ENCODE measurements at places on chromosomes 4 and X.

DNA sequence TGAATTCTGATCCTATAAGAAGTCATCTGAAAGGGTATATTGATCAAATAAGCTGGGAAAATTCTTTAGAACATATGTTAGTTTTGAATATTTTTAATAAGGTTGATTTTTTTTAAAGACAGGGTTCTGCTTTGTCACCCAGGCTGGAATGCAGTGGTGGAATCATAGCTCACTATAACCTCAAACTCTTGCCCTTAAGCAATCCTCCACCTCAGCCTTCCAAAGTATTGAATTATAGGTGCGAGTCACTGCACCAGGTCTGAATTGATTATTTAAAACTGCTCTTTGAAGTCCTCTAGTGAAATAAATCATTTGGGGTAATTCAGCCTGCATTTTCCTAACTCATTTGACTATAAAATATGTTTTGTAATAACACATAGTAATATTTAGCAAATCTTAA, 812.3 kb downstream of the PDHA2 start:
- no peak for DNase-seq

DNA sequence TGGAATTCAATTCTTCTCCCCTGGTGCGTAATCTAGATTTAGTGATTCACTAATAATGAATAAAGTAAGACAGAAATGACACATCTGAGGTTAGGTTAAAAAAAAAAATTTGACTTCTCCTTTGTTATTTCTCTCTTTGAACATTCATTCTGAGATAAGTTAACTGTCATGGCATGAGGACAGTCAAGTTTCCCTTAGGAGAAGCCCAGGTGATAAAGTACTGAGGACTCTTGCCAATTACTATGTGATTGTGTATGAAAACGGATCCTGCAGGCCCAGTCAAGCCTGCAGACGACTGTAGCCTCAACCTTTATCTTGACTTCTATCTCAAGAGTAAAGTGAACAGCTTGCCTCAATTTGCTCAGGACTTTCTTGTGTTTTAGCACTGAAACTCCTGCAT, 293.2 kb downstream of the PRR32 start:
- no peak for DNase-seq

DNA sequence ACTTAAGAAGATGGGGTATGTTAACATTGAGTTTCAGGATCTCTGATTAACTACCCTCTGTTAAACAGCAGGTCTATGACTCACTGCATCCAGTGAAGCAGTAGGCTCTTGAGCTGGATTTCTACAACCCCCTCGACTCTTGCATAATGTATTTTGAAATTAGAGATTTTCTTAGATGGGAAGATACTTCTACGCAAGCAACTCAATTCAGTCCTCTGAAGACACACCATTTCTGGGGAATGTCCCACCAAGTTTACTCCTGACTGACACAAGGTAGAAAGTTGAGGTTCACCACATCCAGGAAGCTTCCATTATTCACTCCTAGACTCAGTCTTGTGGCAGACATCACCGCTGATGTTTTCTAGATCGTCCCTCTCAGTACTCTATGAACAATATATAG, 12.9 kb downstream of the PALLD start:
- DNase-seq: peak; percentile 31

DNA sequence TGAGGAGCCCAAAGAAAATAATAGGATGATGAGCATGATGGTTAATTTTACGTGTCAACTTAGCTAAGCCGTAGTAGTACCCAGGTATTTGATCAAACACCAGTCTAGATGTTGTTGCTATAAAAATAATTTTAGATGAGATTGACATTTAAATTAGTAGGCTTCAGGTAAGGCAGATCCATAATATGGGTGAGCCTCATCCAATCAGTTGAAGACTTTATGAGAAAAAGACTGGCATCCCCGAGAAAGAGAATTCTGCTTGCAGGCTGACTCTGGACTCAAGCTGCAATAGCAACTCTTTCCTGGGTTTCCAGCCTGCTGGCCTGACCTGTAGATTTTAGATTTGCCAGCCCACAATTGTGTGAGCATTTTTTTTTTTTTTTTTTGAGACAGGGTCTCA, 192.8 kb upstream of the LNX1 start:
- no peak for DNase-seq

GRCh38 chr4:108360754-108361445, 192.2 kb upstream of the LEF1 start:
- no peak for DNase-seq

GRCh38 chrX:132749406-132749805, 209.0 kb downstream of the HS6ST2 start:
- DNase-seq: no peak

- no peak for DNase-seq
These were observed 29.3 kb upstream of the SCOC start for GRCh38 chr4:140344101-140344500.

DNA sequence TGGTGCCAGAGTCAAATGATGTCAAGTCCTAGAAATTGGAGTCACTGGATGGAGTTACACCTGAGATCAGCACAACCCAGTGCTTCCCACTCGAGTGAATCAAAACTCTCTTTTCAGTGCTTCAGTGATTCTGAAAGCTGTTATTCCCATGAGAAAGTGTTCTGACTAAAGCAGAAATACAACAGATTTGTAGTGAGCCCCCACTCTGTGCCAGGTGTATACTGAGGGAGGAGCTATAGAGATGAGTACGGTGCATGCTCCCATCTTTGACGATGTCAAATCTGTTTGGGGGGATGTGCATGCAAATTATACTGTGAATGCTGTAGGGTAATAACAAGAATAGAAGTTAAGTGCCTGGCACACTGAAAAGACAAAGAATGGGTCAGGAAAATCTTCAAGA, 330.2 kb downstream of the HS3ST1 start:
- no peak for DNase-seq

- no peak for DNase-seq
These were observed 75.9 kb downstream of the COQ2 start for GRCh38 chr4:83208371-83209365.

- no peak for DNase-seq
These were observed 36.7 kb upstream of the GUCY1A1 start for GRCh38 chr4:155629956-155630355.

GRCh38 chrX:30513284-30513683, 64.3 kb downstream of the TASL start:
- no peak for DNase-seq

GRCh38 chr4:184818216-184818564, 7.6 kb downstream of the ACSL1 start:
- DNase-seq: no peak

GRCh38 chr4:48639807-48640206, 140.3 kb downstream of the FRYL start:
- no peak for DNase-seq

DNA sequence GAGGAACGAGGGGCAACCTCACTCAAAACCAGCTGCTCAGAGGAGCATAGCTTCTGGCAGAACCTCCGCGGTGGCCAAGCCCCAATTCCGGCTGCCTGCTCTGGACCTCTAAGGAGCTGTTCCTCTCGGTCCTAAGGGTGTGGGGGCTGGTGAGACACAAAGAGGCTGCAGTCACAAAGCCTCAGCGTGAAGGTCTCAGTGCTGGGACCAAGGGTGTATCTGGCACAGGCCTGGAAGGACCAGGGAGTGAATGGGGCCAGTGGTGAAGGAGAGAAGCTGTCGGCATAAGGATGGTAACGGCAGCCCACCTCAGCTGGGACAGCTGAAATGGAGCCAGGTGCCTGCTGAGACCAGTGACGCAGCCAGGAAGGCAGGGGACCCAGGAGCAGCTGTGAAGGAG, 5.3 kb downstream of the PDE6B start:
- DNase-seq: no peak

DNA sequence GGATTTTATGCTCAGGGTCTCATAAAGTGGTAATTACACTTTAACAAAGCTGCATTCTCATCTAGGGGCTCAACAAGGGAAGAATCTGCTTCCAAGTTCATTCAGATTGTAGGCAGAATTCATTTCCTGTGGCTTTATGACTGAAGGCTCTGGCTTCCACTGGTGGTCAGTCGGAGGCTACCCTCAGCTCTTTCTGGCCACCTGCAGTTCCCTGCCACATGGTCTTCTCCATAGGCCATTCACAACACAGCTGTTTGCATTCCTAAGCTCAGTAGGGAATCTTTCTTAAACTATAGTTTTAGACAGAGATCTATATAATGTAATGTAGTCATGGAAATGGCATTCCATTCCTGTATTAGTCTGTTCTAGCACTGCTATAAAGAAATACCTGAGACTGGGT, 973.0 kb upstream of the SLIT2 start:
- no peak for DNase-seq

GRCh38 chr4:97639961-97640360, 503.3 kb downstream of the STPG2 start:
- no peak for DNase-seq

GRCh38 chr4:17024425-17024824, 126.0 kb upstream of the LDB2 start:
- DNase-seq: no peak

- DNase-seq: no peak
These were observed 187.7 kb downstream of the ENOX2 start for GRCh38 chrX:130715299-130715698.

DNA sequence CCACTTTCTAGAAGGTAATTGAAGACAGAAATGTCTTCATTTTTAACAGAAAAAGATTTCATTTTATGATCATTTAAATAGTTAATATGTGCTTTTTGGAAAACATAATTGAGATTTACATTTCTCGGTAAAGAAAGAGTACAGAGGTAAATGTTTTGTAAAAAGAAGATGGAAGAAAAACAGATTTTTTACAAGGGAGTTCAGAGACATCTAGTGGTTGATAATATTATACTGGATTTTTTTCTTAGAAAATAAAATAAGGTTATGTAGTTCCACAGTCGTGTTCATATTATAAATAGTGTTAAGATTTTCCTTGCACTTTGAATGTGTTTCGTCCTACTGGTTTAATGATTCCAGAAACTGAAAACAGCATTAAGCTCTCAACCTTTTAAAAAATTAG, 60.6 kb downstream of the SMARCA1 start:
- no peak for DNase-seq

DNA sequence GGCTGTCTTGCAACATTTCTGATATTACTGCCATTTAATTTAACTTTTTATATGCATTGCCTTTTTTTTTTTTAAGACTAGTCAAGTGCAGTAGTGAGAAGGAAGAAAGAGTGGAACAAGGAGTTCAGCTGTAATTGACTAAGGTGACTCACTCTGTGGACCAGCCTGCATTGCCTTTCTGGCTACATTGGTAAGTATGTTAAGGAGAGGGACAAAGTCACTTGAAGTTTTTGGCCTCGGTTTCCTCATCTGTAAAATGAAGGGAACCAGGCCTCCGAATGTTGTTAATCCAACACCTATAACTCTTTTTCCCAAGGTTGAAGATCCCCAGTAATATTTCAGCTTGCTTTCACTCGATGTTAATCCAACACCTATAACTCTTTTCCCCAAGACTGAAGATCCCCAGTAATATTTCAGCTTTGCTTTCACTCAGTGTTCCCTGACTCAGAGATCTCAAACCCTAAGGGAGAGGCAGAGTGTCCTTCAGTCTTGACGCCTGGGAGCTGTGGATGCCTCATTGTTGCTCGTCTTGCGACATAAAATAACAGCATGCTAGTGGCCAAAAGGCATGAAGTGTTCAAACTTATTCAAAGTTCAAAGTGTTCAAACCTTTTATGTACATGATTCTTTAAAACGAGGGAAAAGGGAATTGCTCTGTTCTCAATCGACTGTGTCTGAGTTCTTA, 102.0 kb downstream of the SORBS2 start:
- DNase-seq: no peak

GRCh38 chr4:5082376-5082775, 31.1 kb downstream of the STK32B start:
- no peak for DNase-seq

GRCh38 chr4:886244-886643, 45.9 kb downstream of the GAK start:
- no peak for DNase-seq

DNA sequence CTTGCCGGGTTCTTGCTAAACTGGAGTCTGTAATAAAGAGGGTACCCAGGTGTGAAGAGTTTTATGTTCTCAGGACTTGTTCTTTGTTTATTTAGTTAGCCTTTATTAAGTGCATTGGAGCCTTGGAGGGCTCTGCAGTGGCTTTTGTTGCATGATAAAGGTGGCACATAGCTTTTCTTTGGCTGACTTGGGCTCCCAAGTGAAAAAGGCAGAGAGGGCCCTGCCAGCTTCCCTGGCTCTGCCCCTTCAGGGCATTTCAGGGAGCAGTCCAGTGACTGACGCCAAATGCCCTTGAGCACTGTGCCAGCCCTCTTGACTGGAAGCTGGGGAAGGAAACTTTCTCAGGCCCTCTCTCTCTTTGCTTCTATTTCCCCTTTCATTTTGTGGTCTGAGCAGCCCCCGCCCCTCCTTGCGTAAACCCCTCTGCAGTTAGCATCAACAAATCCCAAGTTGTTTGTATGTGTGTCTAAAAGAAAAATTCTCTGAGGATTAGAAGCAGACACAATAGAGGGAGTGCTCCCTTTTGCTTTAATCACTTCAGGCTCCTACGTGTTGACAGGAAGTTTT, 152.2 kb downstream of the NHS start:
- DNase-seq: no peak

DNA sequence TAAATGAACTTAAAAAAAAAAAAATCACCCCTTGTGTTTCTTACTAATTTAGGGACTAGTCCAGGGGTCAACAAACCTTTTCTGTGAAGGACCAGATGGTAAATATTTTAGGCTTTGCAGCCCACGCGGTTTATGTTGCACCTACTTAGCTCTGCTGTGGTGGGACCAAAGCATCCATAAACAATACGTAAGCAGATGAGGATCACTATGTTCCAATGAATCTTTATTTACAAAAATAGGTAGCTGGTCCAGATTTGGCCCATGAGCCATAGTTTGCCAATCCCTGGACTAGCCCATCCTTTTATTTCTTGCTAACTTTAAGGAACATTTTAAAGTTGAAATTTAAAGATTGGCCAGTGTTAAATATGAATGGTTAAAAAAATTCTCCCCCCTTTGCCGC, 95.3 kb downstream of the AFF1 start:
- no peak for DNase-seq

GRCh38 chr4:6916587-6917460, 7.2 kb downstream of the TBC1D14 start:
- DNase-seq: peak; percentile 74
